ENCODE measurements at places on chromosomes 13 and 19. TPM values are rescaled to one million over a fixed set of nuclear protein-coding genes. Genes with fewer than 3 reads are reported as not detected.
A peak's percentile ranks its signal among the peaks of the same experiment; 100 is the strongest.

MICU2 gene
- 30.9 TPM for total RNA-seq

GARIN5A gene
- total RNA-seq, result not detected

LRRC63 gene
- 0.39 TPM for total RNA-seq

ZSCAN4 gene
- total RNA-seq, result not detected

CYP2F1 gene
- 0.25 TPM for total RNA-seq

OR10H1 gene
- not detected for total RNA-seq

BAX gene
- total RNA-seq, result 104 TPM

RFPL4A gene
- total RNA-seq, result not detected

GRCh38 chr19:2149980-2150793 lies 1.2 kb downstream of the AP3D1 start:
- DNase-seq, result no peak
- H3K4me3 ChIP-seq, result peak overlapping the region; percentile 90
- H3K36me3 ChIP-seq, result peaks cover 2% of the 10 kb centered on the region
- H3K4me1 ChIP-seq, result peaks cover 28% of the 10 kb centered on the region
- H3K27ac ChIP-seq, result peak overlapping the region; percentile 88
- no peaks in the 10 kb centered on the region for H3K27me3 ChIP-seq

DNA sequence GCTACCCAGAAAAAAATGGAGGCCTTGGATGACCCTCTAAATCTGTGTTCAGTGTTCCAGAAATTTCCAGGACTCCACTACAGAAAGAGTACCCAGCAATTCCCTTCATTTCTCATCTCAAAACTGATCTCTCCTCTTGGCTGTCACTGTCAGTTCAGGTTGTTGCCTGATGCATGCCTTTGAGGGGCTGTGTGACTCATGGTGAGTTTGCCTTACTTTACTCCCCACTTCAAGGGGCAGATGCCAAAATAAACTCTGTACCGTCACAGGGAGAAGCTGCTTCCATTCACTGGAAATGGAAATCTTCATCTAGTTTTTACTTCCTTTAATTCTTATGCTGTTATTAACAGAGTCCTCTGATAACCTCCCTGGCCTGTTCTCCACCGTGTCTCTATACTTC lies 1075.0 kb downstream of the DIAPH3 start:
- no peaks in the 10 kb centered on the region for H3K4me1 ChIP-seq
- DNase-seq, result no peak
- no peak overlapping the region for H3K4me3 ChIP-seq
- no peaks in the 10 kb centered on the region for H3K36me3 ChIP-seq
- H3K27ac ChIP-seq, result no peak overlapping the region
- no peaks in the 10 kb centered on the region for H3K27me3 ChIP-seq

DNA sequence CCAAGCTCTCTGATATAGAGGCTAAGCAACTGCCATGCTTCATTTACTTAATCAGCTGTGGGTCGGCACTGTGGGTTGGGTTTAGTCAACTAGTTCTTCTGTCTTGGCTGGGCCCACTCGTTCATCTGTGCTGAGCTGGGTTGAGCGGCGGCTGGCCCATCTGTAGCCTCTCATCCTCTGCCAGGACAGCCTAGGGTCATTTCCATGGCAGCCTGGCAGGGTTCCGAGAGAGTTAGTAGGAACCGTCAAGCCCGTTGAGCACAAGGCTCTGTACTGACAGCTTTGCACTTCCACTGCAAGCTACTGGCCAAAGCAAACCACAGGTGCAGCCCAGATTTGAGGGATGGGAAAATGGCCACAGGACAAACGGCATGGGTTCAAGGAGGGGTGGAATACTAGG lies 6.6 kb upstream of the ZNF835 start:
- DNase-seq, result no peak
- no peaks in the 10 kb centered on the region for H3K4me1 ChIP-seq
- H3K36me3 ChIP-seq, result peaks cover 2% of the 10 kb centered on the region
- H3K27ac ChIP-seq, result no peak overlapping the region
- H3K4me3 ChIP-seq, result no peak overlapping the region

DNA sequence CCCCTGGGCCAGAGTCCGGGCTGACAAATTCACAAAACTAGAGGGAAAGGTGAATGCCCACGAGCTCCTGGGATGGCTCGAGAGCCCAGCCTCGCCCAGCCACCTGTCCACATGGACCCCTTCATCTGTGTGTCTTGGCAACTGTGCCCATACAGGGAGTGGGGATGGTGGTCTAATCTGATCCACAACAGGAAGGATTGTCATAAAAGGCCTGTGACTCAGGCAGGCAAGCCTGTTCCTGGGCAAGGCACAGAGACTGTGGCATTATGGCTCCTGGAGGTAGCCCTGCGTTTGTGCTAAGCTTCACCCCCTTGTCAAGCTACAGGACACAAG lies 20.0 kb downstream of the CAPS start:
- peaks cover 8% of the 10 kb centered on the region for H3K4me1 ChIP-seq
- no peak overlapping the region for H3K4me3 ChIP-seq

- no peaks in the 10 kb centered on the region for H3K4me1 ChIP-seq
- H3K36me3 ChIP-seq, result no peaks in the 10 kb centered on the region
- H3K4me3 ChIP-seq, result no peak overlapping the region
- H3K27me3 ChIP-seq, result no peaks in the 10 kb centered on the region
Observed at GRCh38 chr13:96490496-96490989, 400.6 kb downstream of the HS6ST3 start.

DNA sequence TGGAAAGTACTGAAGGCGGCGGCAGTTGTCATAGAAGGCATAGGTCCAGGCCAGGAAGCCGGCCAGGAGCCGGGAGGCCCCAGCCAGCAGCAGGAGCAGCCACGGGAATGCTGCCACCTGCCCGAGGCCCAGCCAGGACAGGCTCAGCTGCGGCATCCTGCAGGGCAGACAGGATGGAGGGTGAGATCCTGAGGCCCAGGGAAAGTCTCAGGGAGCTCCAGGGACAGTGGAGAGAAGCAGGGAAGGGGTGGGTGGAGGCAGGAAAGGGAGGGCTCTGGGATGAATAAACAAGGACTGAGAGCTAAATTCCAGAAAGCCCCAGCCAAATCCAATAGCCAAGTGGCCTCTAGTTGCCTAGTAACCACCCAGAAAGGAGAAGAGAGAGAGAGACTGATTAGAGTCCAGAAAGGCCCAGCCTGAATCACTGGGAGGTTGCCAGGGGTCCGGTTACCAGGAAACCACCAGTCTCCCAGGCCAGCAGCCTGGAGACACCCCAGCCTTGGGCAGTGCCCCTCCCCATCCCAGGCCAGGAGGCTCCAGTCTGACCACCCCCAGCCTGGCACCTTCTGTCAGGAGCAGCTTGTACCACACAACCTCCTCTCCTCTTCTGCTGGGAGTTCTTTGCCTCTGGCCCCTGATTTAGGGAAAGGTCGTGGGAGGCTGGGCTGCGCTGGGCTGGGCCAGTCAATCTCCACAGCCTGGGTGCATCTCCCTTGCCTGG lies 7.5 kb upstream of the OR10H5 start:
- H3K4me3 ChIP-seq, result no peak overlapping the region
- H3K36me3 ChIP-seq, result no peaks in the 10 kb centered on the region
- no peak overlapping the region for H3K27ac ChIP-seq
- DNase-seq, result no peak
- peaks cover 17% of the 10 kb centered on the region for H3K27me3 ChIP-seq

DNA sequence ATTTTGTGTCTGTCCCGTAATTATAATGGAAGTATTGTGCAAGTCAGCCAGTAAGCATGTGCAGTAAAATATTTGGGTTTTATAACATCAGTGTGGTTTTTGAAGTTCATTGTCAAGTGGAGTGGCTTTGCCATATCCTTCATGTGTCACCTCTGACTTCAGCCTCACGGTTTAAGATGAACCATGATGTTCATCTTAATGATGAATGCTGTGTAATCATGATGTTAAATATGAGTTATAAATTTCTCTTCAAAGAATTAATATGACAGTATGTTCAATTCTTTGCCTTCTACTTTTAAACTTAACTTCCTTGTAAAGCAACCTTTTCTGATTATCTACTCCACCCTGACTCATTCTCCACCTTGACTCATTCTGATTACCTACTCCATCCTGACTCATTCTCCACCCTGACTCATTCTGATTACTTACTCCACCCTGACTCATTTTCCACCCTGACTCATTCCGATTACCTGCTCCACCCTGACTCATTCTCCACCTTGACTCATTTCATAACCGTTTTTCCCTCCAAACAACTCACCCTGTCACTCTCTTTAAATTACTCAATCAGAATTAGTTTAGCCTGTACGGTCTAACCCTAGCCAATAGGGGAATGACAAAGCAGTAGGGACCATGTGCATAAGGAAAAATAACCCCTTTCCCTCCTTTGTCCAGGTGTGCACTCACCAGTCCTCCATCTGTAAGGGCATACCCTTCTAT lies 50.3 kb upstream of the ANKRD10 start:
- no peaks in the 10 kb centered on the region for H3K36me3 ChIP-seq
- H3K4me1 ChIP-seq, result no peaks in the 10 kb centered on the region
- H3K27me3 ChIP-seq, result no peaks in the 10 kb centered on the region
- no peak for DNase-seq
- H3K4me3 ChIP-seq, result no peak overlapping the region

DNA sequence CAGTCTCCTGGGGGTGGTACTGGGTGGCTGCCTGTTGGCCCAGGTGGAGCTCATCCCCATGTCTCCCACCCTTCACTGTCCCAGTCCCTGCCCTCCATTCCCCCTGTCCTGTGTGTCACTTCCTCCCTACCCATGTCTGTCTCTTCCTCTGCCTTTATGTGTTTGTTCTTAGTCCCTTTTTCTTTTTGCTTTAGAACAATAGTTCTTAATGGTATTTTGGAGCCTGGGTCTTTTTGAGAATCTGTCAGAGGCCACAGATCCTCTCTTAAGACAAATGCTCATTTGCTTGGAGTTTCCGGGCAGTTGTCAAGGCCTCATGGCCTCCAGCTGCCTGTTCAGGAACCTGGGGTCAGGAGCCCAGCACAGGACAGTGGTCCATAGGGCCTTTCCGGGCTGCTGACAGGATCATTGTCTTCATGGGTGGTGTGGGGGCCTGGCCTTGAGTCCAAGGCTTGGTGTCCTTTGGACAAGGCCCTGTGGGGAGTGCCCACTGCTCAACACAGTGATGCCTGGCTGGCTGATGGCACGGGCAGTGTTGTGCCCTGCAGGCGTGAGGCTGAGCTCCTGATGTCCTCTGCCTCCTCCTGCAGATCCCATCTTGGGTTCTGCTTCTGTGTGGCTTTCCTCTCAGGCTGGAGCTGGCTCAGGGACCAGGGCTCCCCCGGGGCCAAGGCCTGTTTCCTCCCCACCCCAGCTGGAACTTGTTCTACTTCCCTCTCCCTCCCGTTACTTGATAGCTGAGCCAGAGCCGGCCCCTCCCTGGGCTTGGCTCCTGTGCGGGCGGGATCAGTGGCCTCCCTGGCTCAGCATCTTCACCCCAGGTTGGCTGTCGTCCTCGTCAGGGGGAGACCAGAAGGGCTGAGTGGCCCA lies 3.5 kb downstream of the EGLN2 start:
- peaks cover 12% of the 10 kb centered on the region for H3K36me3 ChIP-seq
- H3K27me3 ChIP-seq, result no peaks in the 10 kb centered on the region
- H3K27ac ChIP-seq, result peak overlapping the region; percentile 98
- H3K4me3 ChIP-seq, result peak overlapping the region; percentile 98
- no peak for DNase-seq
